ENCODE measurements at places on chromosomes 2 and 18.

DNA sequence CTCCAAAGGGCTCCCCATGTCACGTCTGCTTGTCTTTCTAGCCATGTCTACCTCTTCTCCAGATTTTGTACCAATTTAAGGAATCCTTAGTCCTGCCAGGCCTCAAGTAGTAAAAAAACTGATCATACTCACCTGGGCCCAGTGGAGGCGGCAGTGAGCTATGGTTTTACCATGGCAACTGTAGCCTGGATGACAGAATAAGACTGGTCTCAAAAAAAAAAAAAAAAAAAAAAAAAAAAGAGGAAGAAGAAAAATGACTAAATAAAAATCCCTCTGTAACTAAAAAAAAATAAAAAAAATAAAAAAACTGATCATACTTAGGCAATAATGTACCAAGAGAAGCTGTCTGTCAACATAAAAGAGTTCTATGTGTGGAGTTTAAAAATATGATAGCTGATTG, 221.6 kb downstream of the NR4A2 start:
- no peak for DNase-seq

DNA sequence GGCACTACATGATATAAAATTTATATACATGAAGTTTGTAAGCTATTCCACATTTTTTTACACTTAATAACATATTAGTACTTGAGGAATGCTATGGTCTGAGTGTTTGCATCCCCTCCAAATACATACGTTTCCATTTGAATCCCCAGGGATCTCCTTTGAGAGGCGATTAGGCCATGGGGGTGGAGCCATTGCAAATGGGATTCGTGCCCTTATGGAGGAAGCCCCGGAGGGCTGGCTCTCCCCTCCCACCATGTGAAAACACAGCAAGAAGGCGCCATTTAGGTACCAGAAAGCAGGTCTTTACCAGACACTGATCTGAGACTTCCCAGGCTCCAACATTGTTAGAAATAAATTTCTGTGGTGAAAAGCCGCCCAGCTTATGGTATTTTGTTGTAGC, 20.8 kb upstream of the MBP start:
- no peak for DNase-seq

- DNase-seq = no peak
Observed at GRCh38 chr2:237180187-237180586, 94.5 kb downstream of the COPS8 start.

DNA sequence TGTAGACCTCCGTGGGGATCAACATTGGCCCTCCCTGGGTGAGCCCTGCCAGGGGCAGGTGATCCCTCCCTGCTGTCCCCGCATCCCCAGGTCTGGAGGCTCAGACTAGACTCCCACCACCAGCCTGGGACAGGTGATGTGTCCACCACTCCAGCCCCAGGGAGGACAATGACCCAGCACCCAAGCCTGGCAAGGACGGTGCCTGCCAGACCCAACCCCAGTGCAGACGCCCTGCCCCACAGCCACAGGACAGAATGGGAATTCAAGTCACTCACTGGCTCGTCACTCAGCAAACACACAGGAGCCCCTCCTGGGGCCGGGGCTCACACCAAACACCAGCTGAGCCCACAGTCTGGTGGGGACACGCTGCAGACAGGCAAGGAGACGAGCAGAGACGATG, 239.7 kb downstream of the ATAD2B start:
- DNase-seq = no peak

GRCh38 chr2:216701544-216701943, 6.2 kb upstream of the IGFBP5 start:
- DNase-seq = no peak

DNA sequence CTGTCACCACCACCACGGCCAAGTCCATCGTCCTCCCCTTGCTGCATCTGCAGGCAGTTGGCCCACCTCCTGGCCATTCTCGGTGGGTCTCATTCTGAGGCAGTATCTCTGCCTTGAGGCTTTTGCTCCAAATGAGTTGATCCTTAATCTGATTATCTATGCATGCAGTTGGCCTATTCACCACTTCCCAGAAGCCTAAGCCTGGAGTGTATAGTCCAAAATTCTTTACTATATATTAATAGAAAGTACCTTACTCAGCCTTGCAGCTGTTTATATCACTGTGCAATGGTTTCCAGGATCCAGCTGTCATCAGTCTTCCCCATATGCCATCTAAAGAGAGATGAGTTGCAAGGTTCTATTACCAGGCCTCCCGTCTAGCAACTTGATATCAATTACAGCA, 292.4 kb downstream of the SS18 start:
- no peak for DNase-seq

GRCh38 chr2:219878516-219878915, 251.1 kb downstream of the SLC4A3 start:
- DNase-seq = no peak

GRCh38 chr2:23121968-23122648, 262.9 kb upstream of the KLHL29 start:
- DNase-seq = no peak

DNA sequence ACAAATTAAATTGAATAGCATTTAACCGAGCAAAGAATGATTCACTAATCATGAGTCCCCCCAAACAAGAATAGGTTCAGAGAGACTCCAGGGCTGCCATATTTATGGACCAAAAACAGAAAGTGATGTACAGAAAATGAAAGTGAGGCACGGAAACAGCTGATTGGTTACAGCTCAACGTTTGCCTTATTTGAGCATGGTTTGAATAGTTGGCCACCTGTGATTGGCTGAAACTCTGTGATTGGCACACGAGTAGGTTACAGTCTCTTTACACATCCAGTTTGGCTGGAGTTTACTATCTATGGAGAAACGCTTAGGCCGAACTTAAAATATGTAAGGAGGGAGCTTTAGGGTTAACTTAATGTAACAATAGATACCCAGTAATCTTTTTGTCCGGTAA, 27.0 kb upstream of the DPYSL5 start:
- no peak for DNase-seq

GRCh38 chr2:239735829-239736357, 289.2 kb downstream of the NDUFA10 start:
- DNase-seq = no peak

- no peak for DNase-seq
Observed at GRCh38 chr18:59659508-59660170, 37.6 kb downstream of the CCBE1 start.

- DNase-seq = no peak
Observed at GRCh38 chr18:58800582-58800981, 64.1 kb upstream of the ZNF532 start.

GRCh38 chr2:70388128-70388527, 86.3 kb upstream of the FAM136A start:
- no peak for DNase-seq

- DNase-seq = no peak
Observed at GRCh38 chr2:143551971-143552650, 422.9 kb downstream of the ARHGAP15 start.

All from stimulated activated CD4-positive, alpha-beta T cell treated with anti-CD3 and anti-CD28 coated beads, Interleukin-4, amount 100 ng/mL, for 4 hours (primary cell).